Substantia nigra (tissue), 51 donors: ENCODE measurements at places on chromosomes 13 and 19.

GRCh38 chr13:107842562-107843180 lies 372.7 kb downstream of the LIG4 start:
- no peak for DNase-seq

- no peak for DNase-seq
Measured at GRCh38 chr13:28340272-28340793, 154.6 kb downstream of the FLT1 start.

DNA sequence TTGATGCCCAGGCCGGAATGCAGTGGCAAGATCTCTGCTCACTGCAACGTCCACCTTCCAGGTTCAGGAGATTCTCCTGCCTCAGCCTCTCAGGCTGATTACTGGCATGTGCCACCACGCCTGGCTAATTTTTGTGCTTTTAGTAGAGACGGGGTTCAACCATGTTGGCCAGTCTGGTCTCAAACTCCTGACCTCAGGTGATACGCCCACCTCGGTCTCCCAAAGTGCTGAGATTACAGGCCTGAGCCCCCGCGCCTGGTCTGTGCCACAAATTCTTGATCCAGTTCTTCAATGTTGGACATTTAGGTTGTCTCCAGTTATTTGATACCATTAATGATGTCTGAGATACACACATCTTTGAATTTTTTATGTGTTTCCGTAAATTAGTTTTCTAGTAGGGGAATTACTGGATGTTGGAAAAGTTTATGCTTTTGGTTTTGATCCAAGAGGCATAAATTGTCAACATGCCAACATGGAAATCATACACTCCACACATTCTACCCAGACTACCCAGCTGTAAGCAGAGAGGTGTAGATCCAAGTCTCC lies 525 bp upstream of the COG3 start:
- no peak for DNase-seq

GRCh38 chr13:27638521-27638920 lies 16.8 kb downstream of the POLR1D start:
- DNase-seq, result no peak

GRCh38 chr13:28137596-28137995 lies 749 bp upstream of the PAN3 start:
- DNase-seq, result no peak

- DNase-seq, result no peak
Measured at GRCh38 chr13:50526661-50527071, 316.8 kb downstream of the DLEU7 start.

DNA sequence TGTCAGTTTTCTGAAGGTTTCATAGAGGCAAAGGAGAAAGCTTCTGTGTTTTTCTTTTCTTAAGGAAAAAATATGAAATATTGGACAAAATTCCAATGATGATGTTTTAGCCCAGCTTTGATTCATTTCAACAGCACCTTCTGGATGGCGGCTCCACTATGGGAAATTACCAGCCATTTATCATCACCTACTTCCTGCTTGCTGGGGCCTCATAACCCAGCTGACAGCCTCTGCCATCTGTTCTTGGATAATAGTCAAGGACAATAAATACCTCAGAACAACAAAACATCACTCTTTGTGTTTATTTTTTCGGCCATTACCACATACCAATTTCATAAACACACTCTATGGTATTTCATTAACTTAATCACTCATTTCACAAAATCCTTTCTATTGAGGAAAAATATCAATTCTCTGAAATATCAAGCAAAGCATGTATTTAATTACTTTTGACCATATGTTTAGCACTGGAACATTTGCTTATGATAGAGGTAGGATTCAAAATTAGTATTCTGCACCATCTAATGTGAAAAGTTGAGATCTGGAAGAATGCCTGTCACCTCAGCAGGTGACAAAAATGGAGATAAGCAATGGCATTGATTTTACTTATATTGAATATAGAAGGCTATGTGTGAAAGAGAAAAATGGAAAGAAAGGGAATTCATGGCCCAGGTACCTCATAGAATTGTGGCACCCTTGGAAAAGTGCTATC lies 629.7 kb downstream of the LIG4 start:
- no peak for DNase-seq

DNA sequence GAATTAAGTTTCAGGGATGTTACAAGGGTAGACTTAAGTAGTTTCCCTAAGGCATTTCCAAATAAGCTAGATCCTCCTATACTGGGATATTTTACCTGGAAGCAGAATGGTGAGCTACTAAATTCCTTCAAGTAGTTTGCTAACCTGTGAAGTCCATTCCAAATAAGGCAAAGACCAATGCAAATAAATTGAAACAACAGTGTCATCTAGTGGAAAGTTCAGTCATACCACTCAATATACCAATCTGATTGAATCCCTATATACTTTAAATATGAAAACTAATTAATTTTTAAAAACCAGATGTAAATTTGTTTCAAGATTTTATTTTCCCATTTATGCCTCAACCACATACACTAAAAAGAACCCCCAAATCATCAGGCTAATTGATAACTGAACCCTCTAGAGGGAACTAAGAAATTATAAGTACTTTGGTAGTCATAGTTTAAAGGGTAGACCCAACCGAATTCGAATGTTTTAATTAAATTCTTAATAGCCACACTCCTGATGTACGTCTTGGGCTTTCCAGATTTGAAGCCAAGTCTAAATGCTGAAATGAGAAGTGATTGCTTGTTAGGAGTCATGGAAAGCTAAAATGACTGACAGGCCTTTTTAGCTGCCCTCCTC lies 223.7 kb downstream of the TBC1D4 start:
- DNase-seq, result no peak

GRCh38 chr13:50055454-50055853 lies 40.2 kb downstream of the KCNRG start:
- DNase-seq, result no peak

- no peak for DNase-seq
Measured at GRCh38 chr19:38145623-38146022, 78.4 kb downstream of the DPF1 start.

DNA sequence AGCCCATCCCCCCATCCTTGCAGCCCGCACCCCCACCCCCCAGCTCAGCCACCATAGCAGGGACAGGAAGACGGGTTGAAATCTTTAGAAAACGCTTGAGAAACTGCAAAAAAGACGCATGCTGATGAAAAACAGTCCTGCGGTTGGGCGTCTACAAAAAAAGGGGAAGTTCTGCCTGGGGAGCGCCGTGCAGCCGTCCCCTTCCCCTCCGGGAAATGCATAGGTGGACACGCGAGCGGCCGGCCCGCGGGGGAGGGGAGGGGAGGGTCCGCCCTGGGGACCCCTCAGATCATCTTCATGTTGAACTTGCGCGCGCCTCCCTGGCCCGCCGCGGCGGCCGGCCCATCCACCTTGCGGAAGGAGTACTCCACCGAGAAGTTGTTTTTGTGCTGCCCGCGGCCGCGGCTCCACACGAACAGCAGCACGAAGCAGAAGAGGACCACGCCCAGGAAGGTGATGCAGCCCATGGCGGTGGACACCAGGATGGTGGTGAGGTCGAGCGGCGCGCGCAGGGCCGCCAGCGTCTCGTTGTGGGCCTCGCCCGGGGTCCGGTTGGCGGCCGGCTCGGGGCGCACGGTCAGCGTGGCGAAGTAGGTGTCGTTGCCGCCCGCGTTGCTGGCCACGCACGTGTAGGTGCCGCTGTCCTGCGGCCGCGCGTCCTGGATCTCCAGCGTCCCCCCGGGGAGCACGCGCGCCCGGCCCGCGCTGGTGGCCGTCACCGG lies 7.9 kb upstream of the PEAK3 start:
- no peak for DNase-seq
